Stimulated activated CD4-positive, alpha-beta T cell treated with anti-CD3 and anti-CD28 coated beads, Interleukin-4, amount 100 ng/mL, for 4 hours (primary cell): ENCODE measurements at places on chromosomes 13 and 19.
A peak's percentile ranks its signal among the peaks of the same experiment; 100 is the strongest.

DNA sequence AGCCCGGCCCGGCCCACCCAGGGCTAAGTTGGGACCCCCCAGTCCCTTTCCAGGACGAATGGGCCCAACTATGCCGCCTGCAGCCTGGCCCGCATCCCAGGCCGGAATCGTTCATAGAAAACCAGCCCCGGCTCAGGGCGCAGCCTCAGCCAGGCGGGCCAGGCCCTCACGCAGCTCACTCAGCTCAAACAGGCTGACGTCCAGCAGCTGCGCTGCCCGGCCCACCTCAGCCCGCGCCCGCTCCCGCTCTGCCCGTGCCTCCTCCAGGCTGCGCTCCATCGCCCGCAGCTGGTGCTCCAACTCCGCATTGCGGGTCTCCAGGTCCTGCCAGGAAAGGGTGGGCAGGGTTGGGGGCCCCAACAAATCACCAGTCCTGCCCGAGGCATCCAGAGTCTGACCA is 9.8 kb downstream of the DDX49 start:
- DNase-seq: no peak

GRCh38 chr13:111394211-111394922 is 73.9 kb downstream of the TEX29 start:
- no peak for DNase-seq

DNA sequence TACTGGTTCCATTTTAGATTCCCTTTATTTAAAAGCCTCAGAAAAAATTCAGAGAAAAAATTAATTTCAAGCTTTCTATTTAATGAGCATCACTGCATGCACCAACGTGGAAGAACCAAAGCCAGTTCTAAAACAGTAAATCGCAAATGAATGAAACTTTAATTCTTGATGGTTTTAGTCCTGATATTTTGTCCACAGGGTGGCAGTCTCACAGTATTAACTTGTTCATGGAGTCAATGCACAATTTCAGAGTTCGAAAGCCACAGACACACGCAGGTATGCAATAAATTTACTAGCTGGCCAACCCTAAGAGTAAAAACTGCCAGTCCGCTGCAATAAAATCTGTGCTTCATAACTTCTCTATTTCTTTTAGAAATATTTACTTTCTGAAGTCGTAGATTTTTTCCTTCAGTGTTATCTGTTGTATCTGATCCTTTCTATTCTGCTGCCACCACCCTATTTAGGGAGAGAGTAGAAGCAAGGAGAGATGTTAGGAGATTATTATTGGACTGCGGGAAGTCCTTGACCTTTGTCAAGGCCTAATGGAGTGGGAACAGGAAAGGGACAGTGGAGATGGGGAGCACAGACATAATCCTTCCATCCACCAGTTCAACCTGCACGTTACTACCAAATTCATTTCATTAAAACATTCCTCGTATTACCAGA is 7.0 kb upstream of the WBP4 start:
- DNase-seq: no peak

DNA sequence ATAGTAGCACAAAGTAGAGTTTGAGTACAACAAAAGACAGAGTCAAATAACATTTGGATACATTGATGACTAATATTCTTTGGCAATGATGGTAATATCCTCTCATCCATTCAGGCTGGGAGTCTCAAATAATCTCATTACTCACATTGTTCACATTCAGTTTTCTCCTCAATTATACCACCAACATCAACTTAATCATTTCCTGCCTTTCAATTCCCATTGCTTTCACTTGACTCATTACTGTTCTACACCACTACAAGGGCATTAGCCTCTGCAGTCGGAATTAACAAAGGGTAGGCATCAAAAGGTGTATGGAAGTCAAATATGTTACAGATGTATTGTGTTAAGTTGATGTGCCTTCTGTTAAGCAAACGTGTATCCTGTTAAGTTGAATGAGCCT is 518.4 kb upstream of the SLITRK1 start:
- DNase-seq: no peak

DNA sequence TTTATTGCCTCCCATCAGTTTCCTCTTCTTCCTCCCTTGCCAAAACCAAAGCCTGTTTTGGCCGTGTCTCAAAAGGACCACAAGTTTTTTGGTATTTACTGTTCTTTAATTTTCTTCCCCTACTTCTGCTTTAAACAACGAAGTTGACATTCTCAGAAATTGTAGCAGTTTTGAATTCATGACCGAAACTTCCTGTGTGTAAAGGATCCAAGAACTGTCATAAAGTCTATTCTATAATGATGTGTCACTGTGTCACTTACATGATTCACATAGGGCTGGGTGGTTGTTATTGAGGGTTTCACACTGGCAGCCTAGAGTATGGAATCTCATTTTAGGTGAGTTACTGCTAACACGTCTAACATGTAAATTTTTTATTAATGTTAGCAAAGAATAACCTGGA is 741.0 kb upstream of the KLHL1 start:
- DNase-seq: no peak

DNA sequence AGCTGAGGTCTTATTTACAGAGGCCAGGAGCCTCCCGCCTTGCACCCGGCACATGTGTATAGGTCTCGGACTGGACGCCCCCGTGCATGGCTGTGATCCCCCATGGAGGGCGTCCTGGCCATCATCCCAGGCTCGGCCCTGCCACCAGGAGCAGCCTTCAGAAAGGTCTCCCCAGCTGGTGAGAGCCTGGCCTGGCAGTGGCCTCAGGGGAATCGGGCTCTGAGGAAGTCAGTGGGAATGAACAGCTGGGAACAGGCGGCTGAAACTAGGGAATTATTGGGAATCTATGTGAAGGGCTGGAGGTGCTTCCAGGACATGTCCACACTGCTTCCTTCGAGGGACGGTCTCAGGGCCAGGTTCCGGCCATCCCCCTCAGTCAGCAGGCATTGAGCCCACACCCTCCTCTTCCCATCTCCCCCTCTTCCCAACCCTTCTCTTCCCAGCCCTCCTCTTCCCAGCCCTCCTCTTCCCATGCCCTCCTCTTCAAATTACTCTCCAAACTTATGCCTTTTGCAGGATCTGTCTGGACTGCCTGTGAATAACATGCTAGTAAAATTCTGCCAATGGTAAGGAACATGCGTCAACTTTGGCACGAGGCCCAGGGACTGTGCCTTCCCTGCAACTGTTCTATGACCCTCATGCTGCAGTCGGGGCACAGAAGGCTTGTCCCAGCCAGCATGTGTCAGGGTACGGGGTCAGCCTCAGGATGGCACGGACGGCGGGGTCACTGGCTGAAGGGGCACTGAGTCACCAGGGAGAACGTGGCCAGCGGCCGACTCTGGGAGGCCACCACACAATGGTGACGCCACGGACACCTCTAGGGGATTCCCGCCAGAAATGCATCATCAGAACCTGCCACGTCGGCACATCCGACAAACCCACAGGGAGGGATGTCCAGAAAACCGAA is 24.2 kb upstream of the C13orf46 start:
- DNase-seq: no peak

DNA sequence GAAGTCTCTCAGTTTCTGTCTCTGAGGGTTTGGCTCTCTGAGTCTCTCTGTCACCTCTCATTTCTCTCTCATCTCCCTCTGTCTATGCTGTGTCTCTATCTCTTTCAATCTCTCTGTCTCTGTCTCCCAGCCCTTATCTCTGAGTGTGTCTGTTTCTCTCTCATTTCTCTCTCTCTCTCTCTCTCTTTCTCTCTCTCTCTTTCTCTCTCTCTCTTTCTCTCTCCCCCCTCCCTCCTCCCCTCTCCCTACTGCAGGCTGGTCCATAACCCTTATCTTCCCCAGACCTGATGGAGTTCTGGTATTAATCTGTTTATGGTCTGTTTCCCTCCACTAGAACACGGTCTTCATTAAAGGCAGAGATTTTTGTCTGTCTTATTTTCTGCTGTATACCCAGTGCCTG is 1.3 kb upstream of the PVR start:
- no peak for DNase-seq

GRCh38 chr19:45847663-45848062 is 15.3 kb downstream of the SYMPK start:
- no peak for DNase-seq

- DNase-seq: no peak
Measured at GRCh38 chr13:28246891-28247290, 108.5 kb downstream of the PAN3 start.

DNA sequence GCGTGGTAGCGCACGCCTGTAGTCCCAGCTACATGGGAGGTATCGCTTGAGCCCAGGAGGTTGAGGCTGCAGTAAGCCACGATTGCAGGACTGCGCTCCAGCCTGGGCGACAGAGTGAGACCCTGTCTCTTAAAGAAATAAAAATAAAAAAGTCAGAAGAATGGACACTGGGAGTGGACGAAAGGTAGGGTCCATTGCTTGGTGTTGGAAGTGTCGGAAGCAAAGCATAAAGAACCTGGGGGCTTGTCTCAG is 392 bp upstream of the ARHGAP33 start:
- DNase-seq: no peak

GRCh38 chr19:40630571-40631160 is 29.5 kb downstream of the LTBP4 start:
- no peak for DNase-seq

DNA sequence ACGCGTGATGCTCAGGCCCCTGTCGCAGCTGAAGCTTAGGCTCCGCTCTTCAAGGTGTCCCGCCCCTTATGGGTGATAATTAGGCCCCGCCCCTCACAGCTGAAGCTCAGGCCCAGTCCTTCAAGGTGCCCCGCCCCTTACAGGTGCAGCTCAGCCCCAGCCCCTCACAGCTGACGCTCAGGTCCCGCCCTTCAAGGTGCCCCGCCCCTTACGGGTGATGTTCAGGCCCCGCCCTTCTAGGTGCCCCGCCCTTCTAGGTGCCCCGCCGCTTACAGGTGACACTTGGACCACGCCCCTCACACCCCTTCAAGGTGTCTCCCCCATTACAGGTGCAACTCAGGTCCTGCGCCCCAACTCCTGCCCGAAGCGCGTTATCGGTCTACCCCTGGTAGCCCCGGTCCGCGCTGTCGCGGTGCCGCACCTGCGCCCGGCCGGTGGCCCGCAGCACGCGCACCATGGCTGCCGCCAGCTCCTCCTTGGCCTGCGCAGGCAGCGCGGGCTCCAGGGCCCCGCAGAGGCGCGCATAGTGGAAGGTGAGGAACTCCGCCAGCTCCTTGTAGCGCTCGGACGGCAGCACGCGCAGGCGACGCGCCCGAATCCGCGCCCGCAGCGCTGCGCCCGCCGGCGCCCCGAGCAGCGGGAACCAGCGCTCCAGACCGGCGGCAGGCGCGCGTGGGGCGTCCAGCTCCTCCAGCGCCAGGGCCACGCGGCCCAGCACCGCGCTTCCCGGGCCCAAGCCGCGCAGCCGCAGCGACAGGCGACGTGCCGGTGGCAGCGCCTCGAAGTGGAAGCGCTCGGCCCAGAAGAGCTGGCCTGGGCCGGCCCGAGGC is 7.3 kb downstream of the RASAL3 start:
- DNase-seq: no peak

GRCh38 chr19:343451-343931 is 1.1 kb downstream of the MIER2 start:
- no peak for DNase-seq

GRCh38 chr13:110875241-110875640 is 39.6 kb downstream of the ANKRD10 start:
- no peak for DNase-seq

GRCh38 chr19:3783660-3784584 is 2.3 kb downstream of the MATK start:
- DNase-seq: peak; percentile 41

- no peak for DNase-seq
Measured at GRCh38 chr19:47704656-47705055, 8.6 kb upstream of the EHD2 start.

DNA sequence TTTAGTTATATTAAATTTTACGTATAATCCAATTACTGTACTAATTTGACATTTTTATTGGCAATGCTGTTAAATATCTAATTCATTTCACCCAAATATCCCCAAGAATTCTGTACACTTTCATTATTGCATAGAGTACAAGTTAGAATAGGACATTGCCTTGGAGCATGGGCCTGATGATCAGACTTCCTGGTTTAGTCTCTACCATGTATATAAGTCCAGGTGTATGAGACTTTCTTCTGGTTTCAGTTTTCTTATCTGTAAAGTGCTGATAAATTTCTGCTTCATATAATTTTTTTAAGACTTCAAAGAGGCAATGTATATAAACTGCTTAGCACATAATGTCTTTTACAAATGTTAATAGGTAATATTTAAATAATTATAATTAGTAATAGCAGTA is 179.4 kb downstream of the KLF12 start:
- no peak for DNase-seq

GRCh38 chr13:35190241-35190640 is 248.2 kb downstream of the NBEA start:
- DNase-seq: no peak

GRCh38 chr13:110455941-110456340 is 105.6 kb downstream of the RAB20 start:
- DNase-seq: peak; percentile 52

DNA sequence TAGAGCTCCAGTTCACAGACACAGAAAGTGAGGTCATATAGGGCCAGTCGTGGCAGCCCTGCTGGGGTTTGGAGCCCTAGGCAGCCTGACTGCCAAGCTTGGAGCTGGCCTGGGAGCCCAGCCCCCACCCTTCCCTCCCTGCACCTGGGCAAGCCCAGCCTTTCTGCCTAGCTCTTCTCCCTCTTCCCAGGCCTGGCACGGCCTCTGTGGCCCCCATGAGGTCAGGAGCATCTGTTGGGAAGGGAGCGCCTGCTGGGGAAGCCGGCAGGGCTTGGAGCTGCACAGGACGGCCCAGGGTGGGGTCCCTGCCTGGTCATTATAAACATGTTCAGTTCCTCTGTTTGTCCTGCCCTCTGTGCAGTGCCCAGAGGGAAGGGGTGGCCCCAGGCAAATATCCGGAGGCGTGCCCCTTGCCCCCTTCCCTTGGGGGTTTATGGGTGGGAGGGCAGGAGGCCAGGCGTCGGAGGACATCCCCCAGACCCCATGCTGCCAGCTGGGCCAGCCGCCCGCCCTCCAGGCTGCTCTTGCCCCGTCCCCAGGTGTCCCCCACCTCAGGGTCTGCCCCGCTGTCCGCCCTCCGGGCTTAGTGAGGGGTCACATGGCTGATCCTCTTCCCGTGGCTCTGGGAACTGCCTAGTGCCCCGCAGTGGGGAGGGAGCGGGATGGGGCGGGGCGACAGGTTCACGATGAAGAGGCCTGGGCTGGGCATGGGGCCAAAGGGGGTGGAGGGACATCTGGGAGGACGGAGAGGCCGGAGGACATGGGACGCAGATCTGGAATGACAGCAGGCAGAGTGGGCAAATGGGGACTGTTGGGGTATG is 30.0 kb upstream of the NCCRP1 start:
- DNase-seq: no peak

GRCh38 chr13:94583926-94584325 is 12.0 kb downstream of the TGDS start:
- no peak for DNase-seq

- DNase-seq: no peak
Measured at GRCh38 chr13:40259899-40260298, 406.5 kb downstream of the FOXO1 start.

- no peak for DNase-seq
Measured at GRCh38 chr13:26682606-26683005, 78.0 kb downstream of the GPR12 start.

DNA sequence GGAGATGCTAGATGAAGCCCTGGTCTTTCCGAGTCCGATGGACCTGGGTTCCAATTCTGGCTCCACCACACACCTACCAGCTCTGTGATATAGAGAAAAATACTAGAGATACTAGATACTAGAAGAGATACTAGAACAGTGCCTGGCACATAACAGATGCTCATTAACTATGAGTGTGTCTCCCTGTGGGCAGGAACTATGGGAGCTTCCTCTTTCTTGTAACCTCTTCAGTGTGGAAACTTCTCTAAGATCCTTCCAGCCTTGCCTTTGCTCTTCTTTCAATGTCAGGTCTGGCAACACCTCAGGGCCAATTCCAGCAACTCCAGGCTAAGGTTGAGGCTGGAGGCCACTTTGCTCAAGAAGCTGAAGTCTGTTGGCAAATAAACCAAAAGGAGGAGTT is 143.9 kb downstream of the KATNAL1 start:
- no peak for DNase-seq

GRCh38 chr13:101892296-101892695 is 439.8 kb downstream of the ITGBL1 start:
- DNase-seq: no peak
